ENCODE measurements at places on chromosomes 13 and 19.

DNA sequence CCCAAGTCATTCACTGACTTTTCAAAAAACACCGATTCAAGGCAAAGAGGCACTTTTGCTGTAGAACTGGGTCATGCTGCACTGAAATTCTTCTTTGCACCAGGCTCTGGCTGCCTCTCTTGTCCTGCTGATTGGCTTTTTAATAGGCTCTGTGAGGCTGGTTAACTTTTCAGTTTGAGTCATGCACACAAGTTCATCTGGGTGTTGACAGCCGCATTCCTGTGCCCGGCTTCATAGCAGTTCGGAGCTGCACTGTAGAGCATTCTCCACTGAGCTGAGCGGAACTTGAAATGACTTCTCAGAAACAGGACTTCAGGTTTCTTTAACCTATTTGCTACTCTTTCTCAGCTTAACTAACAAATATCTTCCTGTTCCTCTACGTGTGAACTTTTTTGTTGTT lies 978.3 kb downstream of the UQCRFS1 start:
- DNase-seq, result no peak

DNA sequence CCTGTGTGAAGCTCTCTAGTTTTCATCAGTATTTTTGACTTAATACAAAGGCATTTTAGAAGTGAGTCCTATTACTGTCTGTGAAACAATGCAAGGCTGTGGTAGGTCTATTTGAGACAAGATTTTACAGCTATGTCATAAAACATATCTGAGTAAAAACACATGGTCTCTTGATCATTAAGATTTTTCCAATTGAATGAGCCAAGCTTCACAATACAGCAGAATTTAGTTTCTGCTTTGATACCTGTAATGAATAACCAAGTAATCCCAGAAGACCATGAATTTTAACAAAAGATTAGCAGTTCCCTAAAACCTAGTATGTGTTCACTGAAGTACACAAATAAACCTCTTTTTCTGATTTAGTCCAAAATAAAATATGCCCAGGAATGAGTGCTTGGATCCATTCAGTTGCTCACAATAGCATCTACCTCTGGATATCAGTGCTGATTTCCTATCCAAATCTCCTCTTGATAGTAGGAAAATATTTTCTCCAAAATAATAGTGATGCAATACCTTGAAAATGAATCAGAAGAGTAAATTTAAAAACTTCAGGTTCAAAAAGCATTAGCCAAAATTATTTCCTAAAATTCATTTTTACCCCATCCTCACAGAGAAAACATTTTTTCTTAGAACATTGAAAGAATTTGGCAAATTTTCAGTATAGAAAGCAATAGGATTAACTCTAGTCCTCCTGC lies 533.5 kb upstream of the SGCG start:
- DNase-seq, result no peak

GRCh38 chr19:35751839-35752745 lies 3.7 kb downstream of the LIN37 start:
- no peak for DNase-seq

GRCh38 chr19:1211494-1212234 lies 6.1 kb downstream of the STK11 start:
- DNase-seq, result no peak

DNA sequence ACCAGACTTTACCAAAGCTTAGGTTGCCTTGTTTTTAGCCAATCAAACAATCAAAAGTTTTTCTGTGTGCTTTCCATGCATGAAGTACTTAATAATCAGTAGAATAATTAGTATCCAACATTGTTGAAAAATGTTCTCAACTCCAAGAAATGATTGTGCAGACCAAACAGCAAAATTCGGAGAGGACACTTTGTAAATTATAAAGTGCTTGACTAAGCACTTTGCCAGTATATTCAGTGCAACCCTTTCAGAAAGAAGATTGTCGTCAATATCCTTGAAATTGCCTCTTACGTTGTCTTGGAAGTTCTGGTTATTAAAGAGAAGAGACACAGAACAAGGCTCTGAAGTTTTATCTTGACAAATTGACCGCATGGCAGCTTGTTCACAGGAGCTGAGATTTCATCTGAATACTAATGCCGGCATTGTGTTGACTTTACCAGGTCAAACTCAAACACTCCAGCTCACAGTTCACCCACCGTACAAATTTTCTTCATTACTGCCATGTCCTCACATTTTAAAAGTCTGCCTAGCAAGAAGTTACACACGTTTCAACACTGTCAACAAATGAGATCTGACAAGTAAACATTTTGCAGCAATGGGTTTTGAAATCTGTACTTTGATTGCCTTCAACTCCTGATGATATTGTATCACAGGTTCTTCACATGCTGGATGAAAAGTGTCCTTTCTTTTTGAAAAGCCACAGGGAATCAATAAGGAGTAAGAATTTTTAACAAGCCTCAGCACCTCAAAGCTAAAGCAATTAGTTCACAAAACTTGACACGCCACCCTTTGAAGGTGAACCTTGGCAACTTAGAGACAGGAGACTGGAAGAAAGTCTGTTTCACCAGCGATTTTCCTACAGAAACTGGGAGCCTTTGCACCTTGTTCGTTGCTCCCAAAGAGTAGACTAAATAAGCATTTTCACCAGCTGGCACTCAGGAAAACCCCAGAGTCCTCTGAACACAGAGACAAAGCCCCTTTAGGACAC lies 150.9 kb downstream of the RFC3 start:
- DNase-seq, result no peak

- no peak for DNase-seq
Observed at GRCh38 chr13:114118086-114118485, 14.3 kb downstream of the RASA3 start.

DNA sequence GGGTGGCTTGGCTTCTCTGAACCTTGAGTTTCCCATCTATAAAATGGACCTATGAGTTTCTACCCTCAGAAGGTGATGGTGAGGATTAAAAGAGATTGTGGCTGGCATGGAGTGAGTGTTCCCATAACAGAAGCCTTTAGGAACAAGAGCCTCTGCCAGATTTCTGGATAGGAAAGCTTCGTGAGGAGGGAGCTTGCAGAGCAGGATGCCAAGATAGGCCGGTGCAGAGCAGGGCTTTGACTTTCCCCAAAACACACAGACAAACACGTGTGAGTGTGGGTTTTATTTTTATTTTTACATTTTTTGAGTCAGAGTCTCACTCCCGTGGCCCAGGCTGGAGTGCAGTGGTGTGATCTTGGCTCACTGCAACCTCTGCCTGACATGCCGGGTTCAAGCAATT lies 3.7 kb upstream of the CNN1 start:
- no peak for DNase-seq

- no peak for DNase-seq
Observed at GRCh38 chr19:32869369-32869965, at the start of gene SLC7A9. Gene SLC7A9, minus strand, starts transcription at chr19:32869767. Its CDS starts 1,233 bp downstream, at chr19:32868534.

GRCh38 chr13:102667023-102667422 lies 27.8 kb downstream of the METTL21C start:
- no peak for DNase-seq

DNA sequence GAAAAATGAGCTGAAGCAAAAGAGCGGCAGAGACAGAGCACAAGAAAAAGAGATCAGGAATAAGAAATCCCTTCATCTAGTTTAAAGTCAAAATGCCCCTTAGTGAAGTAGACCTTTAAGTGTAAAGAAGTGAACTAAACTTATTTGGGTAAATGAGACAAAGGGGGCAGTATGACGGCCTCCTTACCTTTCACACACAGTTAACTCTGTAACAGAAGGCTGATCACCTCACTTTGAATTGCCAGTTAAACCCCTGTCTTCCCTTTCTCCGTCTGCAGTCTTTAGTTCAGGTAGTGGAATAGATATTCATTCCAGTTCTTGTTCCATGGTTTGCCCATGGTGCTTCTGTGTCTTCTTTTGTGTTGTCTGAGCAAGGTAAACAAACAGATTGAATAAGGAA lies 1029.8 kb downstream of the DIAPH3 start:
- DNase-seq, result no peak

DNA sequence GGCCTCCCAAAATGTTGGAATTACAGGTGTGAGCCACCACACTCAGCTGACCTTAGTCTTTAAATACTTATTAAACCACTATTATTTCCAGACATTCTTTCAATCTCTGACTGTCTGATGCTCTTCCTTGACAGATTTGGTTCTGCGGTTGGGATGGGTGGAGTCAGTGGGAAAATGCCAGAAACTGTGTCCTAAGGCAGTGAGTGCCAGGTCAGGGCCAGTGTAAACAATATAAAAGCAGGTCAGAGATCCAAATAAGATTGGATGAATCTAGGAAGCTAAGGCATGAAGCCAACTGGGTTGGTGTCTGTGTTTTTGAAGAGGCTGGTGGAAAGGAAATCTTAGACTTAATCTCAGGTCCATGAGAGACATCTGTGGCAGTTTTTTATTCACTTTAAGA lies 74.7 kb downstream of the KLF5 start:
- no peak for DNase-seq

- DNase-seq, result no peak
Observed at GRCh38 chr13:37944869-37945442, 75.4 kb upstream of the TRPC4 start.

DNA sequence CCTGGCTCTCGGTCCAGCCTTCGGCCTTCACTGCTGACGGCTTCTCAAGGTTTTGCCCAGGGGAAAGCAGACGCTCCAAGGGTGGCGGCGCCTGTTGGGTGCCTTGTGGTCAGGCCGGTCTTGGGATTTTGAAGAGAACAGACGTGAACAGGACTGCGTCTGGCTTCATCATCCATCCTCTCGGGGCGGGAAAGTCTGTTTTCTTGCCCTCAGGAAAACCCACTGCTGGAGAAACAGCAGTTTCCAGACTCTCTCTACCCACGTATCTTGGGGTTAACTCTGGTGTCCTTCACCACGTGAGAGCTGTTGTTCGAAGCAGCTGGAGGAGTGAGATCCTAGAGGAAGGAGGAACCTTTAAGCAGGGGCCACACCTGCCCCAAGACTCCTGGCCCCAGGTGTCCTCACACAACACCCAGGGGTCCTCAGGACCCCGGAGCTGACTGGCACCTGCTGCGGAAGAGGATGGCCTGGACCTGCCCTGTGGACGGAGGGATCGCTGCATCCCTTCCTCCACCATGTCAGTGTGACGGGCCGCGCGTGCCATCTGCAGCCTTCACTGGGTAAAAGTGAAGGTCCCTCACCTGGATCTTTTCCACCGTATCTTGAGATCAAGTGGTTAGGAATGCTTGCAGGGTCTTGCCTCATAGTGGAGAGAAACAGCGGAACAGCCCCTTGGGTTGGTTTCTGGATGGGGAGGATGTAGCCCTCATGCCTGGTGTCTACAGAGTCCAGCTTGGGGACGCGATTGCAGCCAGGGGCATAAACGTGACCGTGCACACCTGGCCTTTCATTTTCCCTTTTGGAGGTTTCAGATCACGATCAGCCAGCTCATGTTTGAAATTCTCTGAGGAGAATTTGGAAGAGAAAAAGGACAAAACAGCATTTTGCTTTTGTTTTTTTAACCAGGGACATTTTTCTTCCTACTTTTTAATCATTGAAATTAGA lies 69.5 kb upstream of the MCF2L start:
- DNase-seq, result no peak

DNA sequence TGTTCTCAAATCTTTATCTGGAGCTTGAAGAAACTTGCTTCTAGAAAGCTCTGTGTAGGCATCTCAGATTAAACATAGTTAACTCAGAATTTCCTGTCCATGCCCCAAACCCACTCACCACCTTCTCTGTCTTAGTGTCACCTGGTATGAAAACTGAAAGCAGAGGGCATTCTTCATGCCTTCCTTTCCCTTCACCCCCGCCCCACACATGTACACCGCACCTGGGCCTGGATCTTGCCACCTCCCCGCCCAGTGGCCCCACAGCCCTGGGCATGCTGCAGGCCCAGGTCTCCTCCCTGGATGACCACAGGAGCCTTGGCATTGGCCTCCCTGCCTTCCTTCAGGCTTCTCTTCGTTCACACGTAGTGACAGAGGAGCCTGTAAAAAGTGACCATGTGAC lies 15.8 kb downstream of the CFAP97D2 start:
- no peak for DNase-seq

DNA sequence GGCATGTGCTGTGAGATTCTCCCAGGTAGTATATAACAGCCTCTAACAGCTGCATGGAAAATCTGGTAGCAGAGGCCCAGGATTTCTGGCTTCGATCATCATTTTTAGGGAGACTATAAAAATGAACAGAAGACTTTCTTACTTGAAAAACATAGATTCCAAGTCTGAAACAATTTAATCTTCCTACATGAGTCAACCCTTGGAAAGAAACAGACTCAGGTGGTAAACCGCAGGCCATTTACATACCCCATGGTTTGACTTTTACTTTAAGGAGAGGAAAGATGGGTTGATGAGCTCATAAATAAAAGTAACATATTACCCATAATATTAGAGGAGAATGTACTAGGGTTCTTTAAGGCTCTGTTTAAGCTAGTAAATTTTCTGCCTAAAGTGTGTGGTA lies 121.6 kb downstream of the CYSLTR2 start:
- DNase-seq, result no peak

- DNase-seq, result no peak
Observed at GRCh38 chr19:10271543-10272086, 695 bp downstream of the ICAM1 start.

GRCh38 chr13:67275351-67275960 lies 45.3 kb upstream of the PCDH9 start:
- DNase-seq, result no peak

DNA sequence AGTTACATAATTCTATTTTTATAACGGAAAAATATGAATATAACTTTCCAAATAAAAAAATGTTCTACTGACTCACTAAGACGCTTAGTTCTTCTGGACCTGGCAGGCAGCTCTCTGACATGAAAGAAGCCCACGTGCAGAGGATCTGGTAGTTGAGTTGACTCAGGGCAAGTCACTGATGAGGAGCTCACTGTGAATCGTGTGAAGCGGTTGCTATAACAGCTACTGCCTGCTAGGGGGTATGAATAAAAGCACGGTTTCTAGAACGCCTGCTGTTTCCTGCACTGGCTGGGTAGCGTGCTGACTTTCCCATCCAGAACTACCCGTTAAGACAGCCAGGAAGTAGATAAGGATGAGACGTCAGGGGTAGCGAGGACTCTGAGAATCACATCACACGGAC lies 54.7 kb upstream of the WASF3 start:
- peak; percentile 18 for DNase-seq

DNA sequence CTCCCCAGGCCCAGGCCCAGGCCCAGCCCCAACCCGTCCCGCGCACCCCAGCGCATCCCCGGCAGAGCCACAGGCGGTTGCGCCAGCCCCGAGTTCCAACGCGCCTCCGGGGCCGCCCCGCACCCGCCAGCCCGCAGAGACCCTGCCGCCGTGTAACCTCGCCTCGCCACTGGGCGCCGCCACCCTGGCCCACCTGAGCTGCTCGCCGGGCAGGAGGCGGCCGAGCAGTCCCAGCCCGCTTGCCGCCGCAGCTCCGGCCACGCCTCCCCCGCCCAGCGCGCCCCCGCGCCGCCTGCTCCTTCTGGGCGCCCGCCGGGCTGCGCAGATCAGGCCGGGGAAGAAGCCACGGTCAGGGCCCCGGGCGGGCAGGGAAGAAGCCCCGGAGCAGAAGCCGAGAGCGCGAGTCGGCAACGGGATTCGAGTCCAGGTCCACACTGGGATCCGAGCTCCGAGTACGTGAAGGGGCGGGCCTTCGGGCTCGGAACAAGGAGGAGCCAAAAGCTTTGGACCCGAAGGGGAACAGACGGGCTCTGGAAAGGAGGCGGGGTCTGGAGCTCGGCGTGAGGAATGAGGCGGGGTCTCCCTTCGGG lies at the start of gene MBOAT7:
Gene MBOAT7 (minus strand): TSS at position 436 of the 590 bp plus-strand sequence. CDS start 1,072 bp downstream, outside the sequence.
- DNase-seq, result no peak
